ENCODE measurements at places on chromosomes 7 and 10.

DNA sequence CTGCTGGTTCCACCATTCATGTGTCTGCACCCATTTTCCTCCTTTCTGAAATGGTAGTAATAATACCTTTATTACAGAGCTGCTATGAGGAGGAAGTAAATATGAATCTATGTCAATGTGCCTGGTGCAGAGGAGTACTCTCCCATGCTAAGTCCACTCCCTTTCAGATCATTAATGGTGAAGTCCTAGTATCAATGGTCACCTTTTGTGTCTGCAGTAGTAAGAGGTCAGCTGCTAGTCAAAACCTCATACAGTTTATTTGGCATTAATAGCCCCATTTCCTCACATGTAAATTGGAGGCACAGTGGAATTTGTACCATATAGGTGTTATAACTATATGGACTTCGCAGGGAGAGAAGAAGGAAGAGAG, 581.0 kb downstream of the REEP3 start:
- DNase-seq: no peak

- no peak for DNase-seq
Observed at GRCh38 chr10:111233439-111233838, 156.6 kb downstream of the ADRA2A start.

DNA sequence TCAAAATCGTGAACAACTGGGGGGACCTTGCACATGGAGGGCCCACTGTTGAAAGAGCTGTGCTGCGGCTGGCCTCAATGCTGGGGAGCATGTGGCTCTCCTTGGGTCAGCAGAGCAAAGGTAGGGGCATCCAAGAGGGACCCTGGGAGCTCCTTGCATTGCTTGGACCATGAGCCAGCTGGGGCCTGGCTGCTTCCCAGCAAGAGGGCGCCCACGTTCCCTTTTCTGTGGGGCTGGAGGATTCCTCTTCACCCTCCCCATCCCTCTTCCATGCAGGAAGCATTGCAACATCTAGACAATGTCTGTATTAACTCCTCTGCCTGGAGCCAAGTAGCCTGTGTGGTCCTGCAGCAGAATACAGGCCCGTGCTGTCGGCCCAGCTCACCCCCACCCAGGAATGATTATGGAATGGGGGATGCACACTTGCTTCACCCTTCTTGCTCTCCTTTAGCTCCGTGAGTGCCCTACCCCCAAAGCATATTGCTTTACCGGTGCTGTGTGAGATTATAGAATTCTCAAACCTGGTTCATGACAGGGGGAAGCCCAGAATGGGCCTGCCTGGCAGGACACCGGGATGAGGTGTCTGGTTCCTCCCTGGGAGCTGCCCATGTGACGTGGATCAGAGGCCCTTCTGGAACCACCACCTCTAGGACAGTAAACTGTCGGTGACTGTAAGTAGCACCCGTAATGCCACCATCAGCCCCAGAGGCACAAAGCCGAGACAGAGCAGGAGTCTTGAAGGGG, 61.9 kb downstream of the SYPL1 start:
- DNase-seq: no peak

DNA sequence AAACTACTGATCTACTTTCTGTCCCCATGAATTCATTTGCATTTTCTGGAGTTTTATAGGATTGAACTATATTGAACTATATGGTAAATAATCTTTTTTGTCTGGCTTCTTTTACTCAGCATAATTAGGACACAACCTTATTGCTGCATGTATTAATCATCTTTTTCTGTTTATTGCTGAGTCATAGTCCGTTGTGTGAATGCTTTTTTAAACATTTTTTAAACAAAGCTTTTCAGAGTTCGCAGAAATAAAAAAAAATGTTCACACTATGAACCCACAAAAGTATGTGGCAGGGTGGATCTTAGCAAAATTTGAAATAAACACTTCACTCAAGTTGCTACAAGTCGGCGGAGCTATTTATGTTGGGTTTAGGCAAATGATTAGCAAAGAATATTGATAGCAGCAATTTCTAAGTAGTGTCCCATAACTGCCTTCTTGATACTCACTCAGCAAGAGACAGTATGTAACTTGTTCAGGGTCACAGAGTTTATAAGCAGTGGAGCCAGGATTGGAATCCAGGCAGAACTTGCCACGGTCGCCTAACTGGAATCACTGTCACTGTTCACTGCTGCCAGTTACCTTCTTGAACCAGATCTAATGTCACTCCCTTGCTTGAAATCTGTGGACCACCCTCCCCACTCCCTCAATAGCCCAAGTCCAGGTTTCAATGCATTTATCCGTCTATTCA, 5.6 kb downstream of the CH25H start:
- DNase-seq: no peak
